ENCODE measurements at places on chromosomes 4 and X.

- DNase-seq, result peak; percentile 40
These were observed 18.8 kb downstream of the SPACA5 start for GRCh38 chrX:48025561-48025960.

GRCh38 chr4:55001538-55001937 lies 123.9 kb downstream of the KDR start:
- no peak for DNase-seq

DNA sequence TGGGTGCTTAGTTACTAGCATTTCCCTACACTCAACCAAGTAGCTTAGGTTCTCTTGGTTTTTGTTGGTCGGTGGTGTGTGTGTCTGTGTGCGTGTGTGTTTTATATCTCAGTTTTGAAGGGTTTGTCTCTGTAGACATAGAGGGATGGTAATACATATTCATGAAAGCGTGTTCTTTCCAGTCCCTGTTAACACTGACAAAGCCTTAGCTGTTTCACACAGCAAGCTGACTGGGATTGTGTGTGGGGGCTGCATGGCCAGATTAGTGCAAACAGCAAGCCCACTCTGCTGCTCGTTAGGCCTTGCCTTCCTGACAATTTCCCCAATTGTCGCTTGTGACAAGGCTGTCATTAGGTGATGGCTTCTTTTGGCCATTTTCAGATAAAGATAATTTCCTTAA lies 43.9 kb downstream of the ALPK1 start:
- DNase-seq, result no peak

- DNase-seq, result no peak
These were observed 58.4 kb downstream of the SEPSECS start for GRCh38 chr4:25101836-25102235.

- DNase-seq, result no peak
These were observed 44.0 kb upstream of the IGFBP7 start for GRCh38 chr4:57154191-57154590.

GRCh38 chr4:27811948-27812347 lies 951.3 kb downstream of the STIM2 start:
- DNase-seq, result no peak

GRCh38 chr4:181662383-181662782 lies 580.8 kb upstream of the TENM3 start:
- no peak for DNase-seq

DNA sequence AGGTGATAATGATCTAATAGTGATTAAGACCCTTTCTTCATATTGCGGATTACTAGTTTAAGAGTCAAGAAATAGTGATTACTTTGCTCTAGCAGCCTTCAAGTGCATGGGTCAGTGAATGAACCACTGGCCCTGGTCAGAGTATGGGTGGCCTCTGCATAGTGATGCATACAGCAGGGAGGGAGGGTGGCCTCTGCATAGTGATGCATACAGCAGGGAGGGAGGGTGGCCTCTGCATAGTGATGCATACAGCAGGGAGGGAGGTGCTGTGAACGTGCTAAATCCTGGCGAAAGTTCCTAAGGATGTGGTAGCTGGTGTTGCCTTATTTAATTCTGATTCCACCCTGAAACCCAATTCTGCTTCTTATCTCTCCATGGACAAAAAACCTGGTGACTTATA lies 246.7 kb upstream of the ARSJ start:
- DNase-seq, result no peak

- DNase-seq, result no peak
These were observed 1008.9 kb upstream of the PCDH7 start for GRCh38 chr4:29711226-29711625.

GRCh38 chrX:22963196-22963595 lies 36.6 kb upstream of the DDX53 start:
- DNase-seq, result no peak

DNA sequence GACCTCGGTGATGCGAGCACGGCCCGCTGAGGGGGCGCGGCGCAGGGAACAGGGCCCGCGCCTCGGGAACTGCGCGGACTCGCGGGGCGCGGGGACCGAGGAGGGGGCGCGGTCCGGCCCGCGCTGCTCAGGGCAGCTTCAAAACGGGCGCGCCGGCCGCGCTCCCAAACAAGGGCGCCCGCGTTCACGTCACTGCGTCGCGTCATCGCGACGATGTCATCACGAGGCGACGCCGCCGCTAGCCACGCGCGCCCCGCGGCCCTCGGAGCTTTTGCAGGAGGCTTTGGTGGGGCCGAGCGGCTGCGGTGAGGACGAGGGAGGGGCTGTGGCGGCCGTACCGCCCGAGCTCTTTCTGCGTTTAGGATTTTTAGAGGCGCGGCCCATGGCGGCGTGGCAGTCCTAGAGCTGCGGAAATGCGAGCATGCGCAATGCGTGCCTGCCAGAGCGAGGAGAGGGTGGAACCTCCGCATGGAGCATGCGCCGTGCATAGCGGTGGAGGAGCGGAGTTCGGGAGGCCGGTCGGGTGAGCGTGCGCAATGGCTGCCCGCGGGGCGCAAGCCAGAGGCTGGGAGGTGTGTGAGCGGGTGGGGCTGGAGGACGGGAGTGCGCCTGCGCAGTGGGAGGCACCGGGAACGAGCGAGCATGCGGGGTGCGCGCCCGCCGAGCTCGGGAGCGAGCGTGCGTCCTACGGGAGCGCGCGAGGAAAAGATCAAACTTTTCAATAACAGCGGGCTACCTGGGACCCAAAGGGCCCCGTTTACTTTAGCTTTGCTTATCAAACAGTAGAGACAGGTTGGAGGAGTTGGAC lies at the start of gene PPP2R3B:
Gene PPP2R3B (minus strand): TSS at position 140 of the 808 bp plus-strand sequence. CDS start 216 bp downstream, outside the sequence.
- DNase-seq, result peak; percentile 98

- peak; percentile 50 for DNase-seq
These were observed 3.6 kb downstream of the MID1IP1 start for GRCh38 chrX:38804682-38805431.

DNA sequence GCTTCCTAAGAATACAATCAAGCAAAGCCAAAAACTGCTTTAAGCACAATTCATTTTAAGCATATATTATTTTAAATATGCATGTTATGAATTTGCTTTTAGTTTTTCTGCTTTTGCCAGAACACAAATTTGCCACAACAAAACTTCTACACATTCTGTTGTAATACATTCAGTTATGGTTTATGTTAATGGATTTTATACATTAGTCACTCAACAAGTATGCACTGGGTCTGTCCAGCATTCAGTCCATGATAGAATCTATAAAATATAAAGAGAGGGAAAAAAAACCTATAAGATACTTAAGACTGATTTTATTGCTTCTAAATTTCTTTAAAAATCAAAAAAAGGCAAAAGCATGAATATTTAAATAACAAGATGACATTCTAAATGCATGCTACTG lies 22.2 kb downstream of the IQCM start:
- no peak for DNase-seq

DNA sequence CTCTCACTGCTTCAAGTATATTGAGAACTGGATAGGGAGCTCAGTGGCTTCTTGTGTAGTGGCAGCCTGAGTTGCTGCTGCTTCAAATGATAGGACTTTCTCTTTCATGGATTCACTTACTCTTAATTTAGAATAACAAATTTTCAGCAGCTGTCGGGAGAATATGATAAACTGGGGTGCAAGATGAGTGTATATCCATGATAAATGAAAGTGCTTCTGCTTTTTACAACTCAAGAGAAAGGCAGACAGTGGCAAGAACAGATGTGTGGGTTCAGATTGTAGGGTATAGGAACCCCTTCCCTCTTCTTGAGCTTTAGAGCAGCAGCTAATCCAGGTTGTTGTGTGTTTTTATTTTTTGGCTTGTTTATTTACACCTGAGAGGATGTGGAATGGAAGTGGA lies 1.0 kb downstream of the SH3BGRL start:
- DNase-seq, result no peak

DNA sequence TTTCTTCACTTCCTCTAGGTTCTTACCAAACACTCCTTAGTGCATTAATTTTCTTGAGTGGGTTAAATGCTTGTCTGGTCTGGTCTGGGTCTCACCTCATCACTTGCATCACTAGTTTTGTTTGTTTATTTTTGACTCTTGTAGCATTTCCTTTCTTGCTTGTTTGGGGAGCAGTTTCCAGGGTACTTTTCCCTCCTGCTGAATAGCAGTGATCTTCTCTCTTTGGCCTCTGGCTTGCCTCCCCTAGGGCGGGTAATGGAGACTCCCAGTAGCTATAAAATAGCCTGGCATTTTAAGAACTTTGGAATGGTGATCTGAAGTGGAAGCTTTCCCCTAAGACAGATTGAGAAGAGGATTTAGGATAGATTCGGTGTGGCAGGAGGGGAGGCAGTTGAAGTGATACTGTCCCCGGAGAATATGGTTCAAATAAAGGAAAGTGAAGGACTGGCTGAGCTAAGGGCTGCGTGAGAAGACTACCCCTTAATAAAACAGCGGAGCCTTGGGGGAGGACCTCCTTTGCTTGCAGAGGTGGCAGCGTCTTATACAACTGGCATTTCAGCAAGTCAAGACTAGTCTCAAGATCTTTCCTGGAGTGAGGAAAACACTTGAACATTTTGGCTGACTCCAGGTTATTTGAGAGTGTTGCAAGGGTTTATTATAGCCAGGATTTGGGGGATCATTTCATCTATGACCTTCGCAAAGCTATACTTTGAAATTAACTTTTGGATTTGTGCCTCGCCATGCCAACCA lies 190.6 kb downstream of the FRAS1 start:
- no peak for DNase-seq

GRCh38 chr4:35038079-35038805 lies 1206.1 kb downstream of the ARAP2 start:
- no peak for DNase-seq

DNA sequence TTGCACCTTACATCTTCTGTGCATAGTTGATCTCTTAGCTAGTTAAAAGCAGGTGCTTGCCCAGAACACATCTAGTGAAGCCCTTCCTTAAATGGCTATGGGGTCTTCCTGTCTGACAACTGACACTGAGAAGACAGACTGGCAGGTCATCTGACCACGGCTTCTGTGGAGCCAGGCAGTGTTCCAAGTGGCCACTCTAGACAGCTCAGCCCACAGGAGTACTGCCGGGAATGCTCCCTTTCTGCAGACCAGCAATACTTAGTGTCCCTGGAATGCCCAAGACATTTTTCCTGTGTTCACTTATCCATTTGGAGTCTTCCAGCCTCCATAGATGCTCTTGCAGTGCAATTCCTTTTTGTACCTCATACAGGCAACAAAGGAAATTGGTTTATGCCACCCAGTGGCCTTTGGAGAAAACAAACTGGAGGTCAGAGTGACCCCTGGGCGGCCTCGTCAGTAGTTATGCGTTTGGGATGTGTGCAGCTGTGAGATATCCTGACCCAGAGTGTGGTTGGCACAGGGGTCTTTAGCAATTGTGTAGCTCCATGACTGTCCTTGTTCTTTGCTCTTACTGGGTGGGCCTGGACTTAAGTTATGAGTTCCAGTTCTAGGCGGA lies 335.5 kb downstream of the ARHGAP10 start:
- DNase-seq, result no peak

Data from stimulated activated CD4-positive, alpha-beta T cell treated with anti-CD3 and anti-CD28 coated beads, Interleukin-15, amount 100 ng/mL, for 24 hours (primary cell).